HCT116 (cell line): ENCODE measurements at places on chromosomes 2 and 18. TPM values are rescaled to one million over a fixed set of nuclear protein-coding genes. Genes with fewer than 3 reads are reported as not detected.

GRCh38 chr2:99488539-99489062 lies 1.2 kb downstream of the REV1 start:
- no peaks in the 10 kb centered on the region for H3K27me3 ChIP-seq
- peaks cover 9% of the 10 kb centered on the region; the same call in 1 of the 2 replicates for H3K4me1 ChIP-seq
- no peaks in the 10 kb centered on the region for H3K36me3 ChIP-seq
- H3K4me3 ChIP-seq, result peak overlapping the region; percentile 68
- H3K27ac ChIP-seq, result peak overlapping the region; percentile 87

Gene ZSWIM2
- not detected for total RNA-seq

DNA sequence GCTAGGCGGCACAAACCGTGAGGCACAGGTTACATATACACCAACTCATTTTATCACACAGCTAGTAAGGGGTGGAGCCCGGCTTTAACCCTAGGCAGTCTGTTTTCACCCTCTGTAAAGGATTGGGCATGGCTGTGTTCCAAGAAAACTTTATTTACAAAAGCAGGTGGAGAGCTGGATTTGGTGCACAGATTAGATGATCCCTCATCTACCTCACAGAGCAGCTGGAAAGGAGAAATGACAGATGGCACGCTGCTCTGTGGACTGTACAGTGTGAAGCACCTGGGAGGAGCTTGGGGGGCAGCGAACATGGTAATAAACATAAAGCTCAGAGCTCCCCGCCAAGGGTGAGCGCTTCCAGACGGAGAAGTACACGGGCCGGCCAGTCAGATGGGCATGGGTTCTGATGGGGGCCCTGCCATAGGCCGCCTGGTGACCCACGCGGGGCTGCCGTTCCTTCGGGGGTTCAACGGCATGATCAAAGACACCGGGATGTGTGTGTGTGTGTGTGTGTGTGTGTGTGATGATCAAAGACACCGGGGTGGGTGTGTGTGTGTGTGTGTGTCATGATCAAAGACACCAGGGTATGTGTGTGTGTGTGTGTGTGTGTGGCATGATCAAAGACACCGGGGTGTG lies 862 bp upstream of the TMEM177 start:
- peaks cover 13% of the 10 kb centered on the region for H3K4me1 ChIP-seq
- H3K36me3 ChIP-seq, result peaks cover 3% of the 10 kb centered on the region; the same call in 1 of the 2 replicates
- no peak overlapping the region for H3K27ac ChIP-seq
- no peaks in the 10 kb centered on the region for H3K27me3 ChIP-seq
- no peak for DNase-seq

GRCh38 chr2:75503048-75503607 lies 57.6 kb downstream of the EVA1A start:
- DNase-seq, result no peak
- H3K4me1 ChIP-seq, result no peaks in the 10 kb centered on the region
- no peaks in the 10 kb centered on the region for H3K36me3 ChIP-seq
- no peaks in the 10 kb centered on the region for H3K27me3 ChIP-seq

GRCh38 chr2:7057865-7058400 lies 140.7 kb downstream of the RNF144A start:
- no peaks in the 10 kb centered on the region for H3K36me3 ChIP-seq
- no peak for DNase-seq
- no peak overlapping the region for H3K27ac ChIP-seq
- H3K4me3 ChIP-seq, result no peak overlapping the region
- no peaks in the 10 kb centered on the region for H3K27me3 ChIP-seq
- H3K4me1 ChIP-seq, result no peaks in the 10 kb centered on the region

GRCh38 chr18:10045296-10045891 lies 131.6 kb downstream of the VAPA start:
- DNase-seq, result no peak
- H3K36me3 ChIP-seq, result no peaks in the 10 kb centered on the region
- no peak overlapping the region for H3K4me3 ChIP-seq
- H3K4me1 ChIP-seq, result no peaks in the 10 kb centered on the region

Gene DPP10
- not detected for total RNA-seq

Gene ASIC4
- 2.1 TPM for total RNA-seq

- no peak for DNase-seq
- no peaks in the 10 kb centered on the region for H3K36me3 ChIP-seq
- H3K4me1 ChIP-seq, result 0 out of 2 replicates have a peak, but pooled peaks cover 2% of the 10 kb centered on the region
- no peaks in the 10 kb centered on the region for H3K27me3 ChIP-seq
These were observed 119.0 kb upstream of the CDC42EP3 start for GRCh38 chr2:37790462-37790861.

- no peak for DNase-seq
- no peak overlapping the region for H3K4me3 ChIP-seq
- no peaks in the 10 kb centered on the region for H3K27me3 ChIP-seq
- no peak overlapping the region for H3K27ac ChIP-seq
- no peaks in the 10 kb centered on the region for H3K36me3 ChIP-seq
These were observed 185.0 kb downstream of the DOK6 start for GRCh38 chr18:69585696-69586095.

- H3K4me3 ChIP-seq, result no peak overlapping the region
- no peak overlapping the region for H3K27ac ChIP-seq
- H3K4me1 ChIP-seq, result no peaks in the 10 kb centered on the region
- no peak for DNase-seq
- no peaks in the 10 kb centered on the region for H3K36me3 ChIP-seq
- no peaks in the 10 kb centered on the region for H3K27me3 ChIP-seq
These were observed 105.2 kb upstream of the ZNF521 start for GRCh38 chr18:25457126-25457525.

GRCh38 chr18:57091231-57091630 lies 55.7 kb upstream of the BOD1L2 start:
- H3K36me3 ChIP-seq, result no peaks in the 10 kb centered on the region
- no peak overlapping the region for H3K27ac ChIP-seq
- no peak for DNase-seq
- peaks cover 2% of the 10 kb centered on the region; the same call in 1 of the 2 replicates for H3K4me1 ChIP-seq

DNA sequence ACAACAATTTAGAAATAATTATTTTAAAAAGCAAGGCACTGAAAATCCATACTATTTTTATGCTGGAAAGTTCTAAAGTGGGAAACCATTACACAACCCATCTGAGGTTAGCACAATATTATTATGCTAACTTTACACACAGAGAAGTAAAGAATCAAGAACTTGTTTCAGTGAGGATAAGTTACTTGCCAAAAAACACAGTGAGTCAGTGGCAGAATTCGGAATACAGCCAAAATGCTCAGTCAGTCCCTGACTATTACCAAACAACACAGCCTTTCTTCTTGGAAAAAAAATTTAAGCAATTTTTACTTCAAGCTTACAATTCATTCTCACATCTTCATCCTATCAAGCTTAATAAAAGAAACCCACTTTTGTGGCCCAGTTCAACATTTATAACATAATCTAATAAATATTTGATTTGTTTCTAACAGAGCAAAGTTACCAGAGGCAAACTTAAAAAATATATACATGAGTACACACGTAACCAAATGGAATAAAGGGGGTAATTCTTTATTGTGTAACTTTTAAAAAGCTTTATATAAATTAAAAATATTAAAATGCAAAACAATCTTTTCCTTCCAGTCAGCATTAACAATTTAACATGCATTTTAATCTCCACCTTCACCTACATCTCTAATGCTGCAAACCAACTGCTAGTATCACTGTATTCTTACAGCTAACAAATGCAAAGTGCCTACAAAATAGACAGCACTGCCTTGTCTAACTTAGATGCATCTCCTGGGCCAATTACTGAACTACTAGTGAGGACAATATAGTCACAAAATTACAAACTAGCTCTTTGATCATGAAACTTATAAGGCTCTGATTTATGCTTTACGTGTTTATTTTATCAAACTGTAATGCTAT lies 55.2 kb downstream of the CCDC88A start:
- H3K27ac ChIP-seq, result no peak overlapping the region
- no peaks in the 10 kb centered on the region for H3K27me3 ChIP-seq
- H3K4me1 ChIP-seq, result no peaks in the 10 kb centered on the region
- no peak overlapping the region for H3K4me3 ChIP-seq
- no peaks in the 10 kb centered on the region for H3K36me3 ChIP-seq

DNA sequence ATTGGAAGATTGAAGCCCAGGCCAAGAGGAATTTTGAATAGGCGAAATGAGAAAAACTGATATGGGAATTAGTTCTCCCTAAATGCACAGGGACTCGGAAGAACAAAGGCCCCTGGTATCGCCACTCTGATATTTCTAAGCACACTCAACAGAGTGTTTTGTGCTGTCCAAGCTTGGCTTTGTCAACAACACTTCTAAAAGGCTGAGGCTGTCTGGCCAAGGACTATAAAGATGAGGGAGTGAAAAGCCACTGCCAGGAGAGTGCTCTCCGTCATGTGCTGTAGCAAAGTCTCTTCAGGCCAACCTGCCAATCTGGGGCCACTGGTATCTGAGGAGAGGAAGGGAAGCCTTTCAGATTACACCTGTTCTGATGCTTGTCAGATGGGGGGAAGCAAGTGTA lies 611.2 kb upstream of the PIK3C3 start:
- H3K27ac ChIP-seq, result no peak overlapping the region
- H3K4me1 ChIP-seq, result no peaks in the 10 kb centered on the region
- H3K36me3 ChIP-seq, result no peaks in the 10 kb centered on the region
- H3K4me3 ChIP-seq, result no peak overlapping the region
- H3K27me3 ChIP-seq, result no peaks in the 10 kb centered on the region

DNA sequence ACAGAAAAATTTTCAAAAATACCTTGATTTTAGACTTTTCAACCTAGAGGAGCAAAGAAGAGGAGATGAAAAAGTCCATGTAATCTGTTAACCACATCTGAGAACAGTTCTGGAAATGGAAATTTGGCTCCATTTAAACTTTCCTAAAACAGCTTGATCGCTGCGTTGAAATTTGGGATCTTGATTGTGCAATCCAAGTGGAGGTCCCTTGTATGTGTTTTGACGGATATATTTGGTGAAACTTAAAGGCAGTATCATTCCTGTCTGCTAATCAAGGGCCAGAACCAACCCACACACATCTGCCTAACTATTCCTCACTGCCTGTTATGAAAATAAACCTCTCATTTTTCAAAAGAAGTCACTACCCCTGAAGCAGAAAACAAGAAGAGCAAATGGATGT lies 46.6 kb downstream of the SPATS2L start:
- H3K36me3 ChIP-seq, result no peaks in the 10 kb centered on the region
- H3K27me3 ChIP-seq, result no peaks in the 10 kb centered on the region
- no peak overlapping the region for H3K4me3 ChIP-seq
- H3K27ac ChIP-seq, result peak overlapping the region; percentile 28; the same call in 1 of the 2 replicates
- DNase-seq, result no peak

- H3K36me3 ChIP-seq, result peaks cover 14% of the 10 kb centered on the region; the same call in 1 of the 2 replicates
- H3K27me3 ChIP-seq, result no peaks in the 10 kb centered on the region
- H3K4me3 ChIP-seq, result no peak overlapping the region
- no peak for DNase-seq
- H3K4me1 ChIP-seq, result no peaks in the 10 kb centered on the region
These were observed 66.5 kb downstream of the RAB10 start for GRCh38 chr2:26100384-26100783.

GRCh38 chr2:134228493-134228903 lies 25.4 kb upstream of the MGAT5 start:
- no peaks in the 10 kb centered on the region for H3K36me3 ChIP-seq
- peaks cover 14% of the 10 kb centered on the region; the same call in 1 of the 2 replicates for H3K4me1 ChIP-seq
- DNase-seq, result no peak
- H3K27ac ChIP-seq, result no peak overlapping the region
- H3K4me3 ChIP-seq, result no peak overlapping the region

Gene ESPNL
- total RNA-seq, result 0.22 TPM

Gene LRP1B
- 0.34 TPM for total RNA-seq

Gene IL1A
- total RNA-seq, result 0.10 TPM

GRCh38 chr2:64359171-64359891 lies 94.6 kb upstream of the LGALSL start:
- H3K4me1 ChIP-seq, result peaks cover 66% of the 10 kb centered on the region
- DNase-seq, result no peak
- H3K27ac ChIP-seq, result peak overlapping the region; percentile 38
- no peaks in the 10 kb centered on the region for H3K36me3 ChIP-seq
- no peaks in the 10 kb centered on the region for H3K27me3 ChIP-seq

GRCh38 chr2:147439986-147440385 lies 404.8 kb upstream of the ACVR2A start:
- H3K27me3 ChIP-seq, result no peaks in the 10 kb centered on the region
- H3K36me3 ChIP-seq, result no peaks in the 10 kb centered on the region
- no peak overlapping the region for H3K27ac ChIP-seq
- no peaks in the 10 kb centered on the region for H3K4me1 ChIP-seq

- H3K27ac ChIP-seq, result no peak overlapping the region
- no peak overlapping the region for H3K4me3 ChIP-seq
- H3K4me1 ChIP-seq, result peaks cover 76% of the 10 kb centered on the region
- no peak for DNase-seq
- no peaks in the 10 kb centered on the region for H3K36me3 ChIP-seq
These were observed 45.5 kb upstream of the NAB1 start for GRCh38 chr2:190603374-190603773.

GRCh38 chr2:120865656-120866055 lies 130.0 kb downstream of the GLI2 start:
- no peak overlapping the region for H3K27ac ChIP-seq
- H3K36me3 ChIP-seq, result no peaks in the 10 kb centered on the region
- no peak overlapping the region for H3K4me3 ChIP-seq

- DNase-seq, result no peak
- no peaks in the 10 kb centered on the region for H3K4me1 ChIP-seq
- H3K27me3 ChIP-seq, result no peaks in the 10 kb centered on the region
- no peak overlapping the region for H3K4me3 ChIP-seq
- H3K36me3 ChIP-seq, result no peaks in the 10 kb centered on the region
- no peak overlapping the region for H3K27ac ChIP-seq
These were observed 276.3 kb upstream of the ERBB4 start for GRCh38 chr2:212814941-212815340.

Gene ATP6V1C2
- 2.0 TPM for total RNA-seq

- peak overlapping the region; percentile 94 for H3K27ac ChIP-seq
- H3K36me3 ChIP-seq, result no peaks in the 10 kb centered on the region
- H3K27me3 ChIP-seq, result no peaks in the 10 kb centered on the region
These were observed 1.3 kb downstream of the ATL2 start for GRCh38 chr2:38375696-38376345.
